ENCODE measurements at places on chromosomes 2 and 18. TPM values are rescaled to one million over a fixed set of nuclear protein-coding genes. Genes with fewer than 3 reads are reported as not detected.

Gene HRH4
- not detected for total RNA-seq

Gene NOSTRIN
- 1.6 TPM for total RNA-seq

Gene SP5
- total RNA-seq, result 2.1 TPM

Gene CRYBA2
- total RNA-seq, result not detected

Gene TUBA3E
- total RNA-seq, result not detected

Gene ACTG2
- total RNA-seq, result not detected

All from A172 (cell line).